Effector memory CD8-positive, alpha-beta T cell (primary cell): ENCODE measurements at places on chromosomes 6 and 20.

DNA sequence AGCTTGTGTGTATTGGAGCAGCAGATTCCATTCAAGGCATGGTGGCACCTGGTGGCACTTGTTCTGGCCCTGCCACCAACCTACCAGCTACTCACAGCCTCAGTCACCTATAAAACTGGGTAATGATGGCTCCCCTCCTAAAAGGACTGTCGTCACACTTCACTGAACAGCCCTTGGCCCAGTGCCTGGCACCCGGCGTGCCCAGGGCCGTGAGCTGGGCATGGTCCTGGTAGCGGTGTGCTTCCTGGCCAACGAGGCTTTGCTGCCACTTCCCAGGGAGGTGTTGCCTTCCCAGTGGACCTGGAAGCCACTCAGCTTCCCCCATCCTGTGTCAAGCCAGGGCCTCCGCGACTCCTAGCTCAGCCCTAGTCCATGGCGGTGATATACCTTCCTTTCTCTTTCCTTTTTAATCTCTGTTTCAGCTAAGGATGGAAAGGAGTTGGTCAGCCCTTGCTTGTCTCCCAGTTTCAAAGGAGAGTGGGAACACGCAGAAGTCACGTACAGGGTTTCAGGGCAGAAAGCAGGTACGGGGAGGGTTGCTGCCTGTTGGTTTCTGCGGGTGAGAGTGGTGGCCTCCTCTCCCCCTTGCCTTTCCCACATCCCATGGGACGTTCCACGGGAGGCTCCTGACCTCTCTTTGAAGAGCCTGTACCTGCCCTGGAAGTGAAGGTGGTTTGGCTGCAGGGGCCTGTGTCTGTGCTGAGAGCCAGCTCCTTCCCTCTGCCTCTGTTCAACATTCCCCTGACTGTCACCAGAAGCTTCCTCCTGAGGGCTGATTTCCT lies 25.5 kb downstream of the ENTPD6 start:
- DNase-seq = no peak

GRCh38 chr6:25482996-25483395 lies 169.0 kb upstream of the SCGN start:
- no peak for DNase-seq

GRCh38 chr6:36980876-36981619 lies 4.9 kb downstream of the MTCH1 start:
- DNase-seq = no peak

DNA sequence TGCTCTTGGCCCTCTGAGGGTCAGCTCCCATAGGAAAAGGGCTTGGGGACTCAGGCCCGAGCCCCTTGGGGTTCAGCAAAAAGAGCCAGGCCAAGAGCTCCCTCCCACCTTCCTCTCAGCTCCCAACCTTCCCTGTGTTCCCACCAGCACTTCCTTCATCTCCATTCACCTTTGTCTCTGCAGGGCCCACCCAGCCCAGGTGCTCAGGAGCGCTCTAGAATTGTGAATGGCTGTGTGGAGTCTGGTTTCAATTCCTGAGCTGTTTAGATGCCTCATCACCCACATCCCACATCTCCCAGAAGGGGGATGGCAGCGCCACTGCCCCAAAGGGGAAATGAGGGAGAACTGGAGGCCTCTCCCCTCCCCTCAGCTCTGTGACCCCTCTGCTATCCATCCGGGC lies 7.7 kb downstream of the GRM4 start:
- no peak for DNase-seq

DNA sequence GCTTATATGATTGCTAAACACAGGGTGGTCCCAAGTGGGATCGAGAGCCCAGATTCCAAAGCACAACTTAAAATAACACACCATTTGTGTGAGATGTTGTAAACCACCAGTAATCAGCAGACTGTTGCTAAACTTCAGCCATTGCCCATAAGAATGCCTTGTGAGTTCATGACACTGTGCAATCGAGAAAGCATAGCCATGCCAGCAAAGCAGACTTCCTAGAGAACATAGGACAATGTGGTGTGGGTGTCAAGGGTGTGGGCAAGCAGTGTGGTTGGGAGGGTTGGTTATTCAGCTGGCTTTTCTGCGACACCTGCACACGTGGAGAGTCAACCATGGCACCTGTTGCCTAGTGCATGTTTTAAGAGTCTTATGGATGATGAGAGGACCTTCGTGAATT lies 16.1 kb upstream of the CALHM6 start:
- peak; percentile 14 for DNase-seq

DNA sequence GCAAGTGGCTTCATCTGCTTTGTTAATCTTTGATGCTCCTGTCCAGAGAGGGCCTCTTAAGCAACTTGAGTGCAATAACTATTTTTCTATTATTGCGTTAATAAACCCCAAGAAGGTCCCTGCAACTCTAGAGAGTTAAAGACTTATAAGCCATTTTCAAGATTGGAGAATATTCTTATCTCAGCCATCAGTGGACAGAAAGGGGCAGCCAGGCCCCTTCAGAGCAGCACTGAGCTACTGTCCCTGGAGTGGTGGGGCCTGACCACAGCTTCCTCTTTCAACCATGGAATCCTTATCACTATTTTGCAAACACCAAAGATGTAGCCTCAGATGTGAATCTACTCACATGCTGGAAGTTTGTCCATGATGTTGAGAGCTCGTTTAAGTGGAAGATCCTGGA lies 2.8 kb upstream of the MAS1L start:
- DNase-seq = no peak

- DNase-seq = no peak
These were observed 71.7 kb downstream of the FOXO3 start for GRCh38 chr6:108632441-108632840.

DNA sequence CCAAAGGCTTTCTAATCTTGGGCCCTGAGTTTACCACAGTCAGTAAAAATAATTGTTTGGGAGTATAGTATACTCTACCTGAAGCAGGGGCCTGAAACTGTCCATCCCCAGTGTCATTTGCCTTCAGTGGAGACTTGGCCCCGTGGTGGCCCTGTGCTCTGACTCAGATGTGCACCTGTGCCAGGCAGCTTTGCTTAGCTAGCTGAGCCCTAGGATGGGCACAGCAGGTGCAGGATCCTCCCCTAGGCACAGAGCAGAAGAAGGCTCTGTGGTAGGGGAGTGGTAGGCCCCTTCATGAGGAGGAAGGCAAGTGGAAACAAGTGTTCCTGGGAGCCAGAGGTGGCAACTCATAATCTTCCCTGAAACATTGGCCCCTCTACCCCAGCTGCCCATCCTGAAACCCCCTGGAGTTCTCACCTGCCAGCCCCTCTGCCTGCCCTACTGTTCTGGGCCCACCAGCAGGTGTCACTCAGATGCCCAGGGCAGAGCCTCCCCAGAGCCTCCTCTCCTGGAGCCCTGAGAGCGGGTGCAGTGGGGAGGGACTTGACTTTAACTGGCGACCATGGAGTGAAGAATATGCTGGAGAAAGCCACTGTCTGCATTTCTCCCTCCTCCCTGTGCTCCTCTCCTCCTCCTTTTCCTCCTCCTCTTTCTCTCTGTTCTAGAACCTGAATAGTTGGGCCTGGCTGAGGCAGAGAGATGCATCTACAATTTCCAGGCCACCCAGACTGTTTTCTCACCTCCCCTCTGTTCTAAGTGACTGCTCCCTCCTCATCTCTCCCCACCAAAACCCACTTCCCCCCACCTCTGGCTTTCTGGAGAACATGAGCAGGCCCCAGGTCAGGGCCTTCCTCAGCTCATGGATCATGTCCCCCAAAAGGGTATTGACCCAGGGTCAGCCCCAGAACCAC lies 2.9 kb downstream of the CPNE5 start:
- DNase-seq = no peak

- no peak for DNase-seq
These were observed 21.0 kb upstream of the NANP start for GRCh38 chr20:25644814-25645213.

DNA sequence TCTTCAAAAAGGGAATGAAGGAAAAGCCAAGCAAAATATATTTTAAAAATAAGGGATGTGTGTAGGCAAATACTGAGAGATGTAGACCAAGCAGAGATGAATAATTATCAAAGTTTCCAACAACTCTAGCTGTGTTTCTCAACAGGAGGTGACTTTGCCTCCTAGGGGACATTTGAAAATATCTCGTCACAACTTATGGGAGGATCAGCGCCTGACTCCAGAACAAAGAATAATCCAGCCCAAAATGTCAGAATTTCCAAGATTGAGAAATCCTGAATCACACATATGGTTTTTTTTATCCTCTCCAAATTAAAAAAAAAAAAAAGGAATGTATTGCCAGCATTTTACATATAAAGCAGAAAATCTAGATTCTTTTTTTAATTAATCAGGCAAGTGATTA lies 241.2 kb upstream of the ZFP64 start:
- no peak for DNase-seq

GRCh38 chr6:9675122-9675521 lies 739.8 kb downstream of the TFAP2A start:
- no peak for DNase-seq

DNA sequence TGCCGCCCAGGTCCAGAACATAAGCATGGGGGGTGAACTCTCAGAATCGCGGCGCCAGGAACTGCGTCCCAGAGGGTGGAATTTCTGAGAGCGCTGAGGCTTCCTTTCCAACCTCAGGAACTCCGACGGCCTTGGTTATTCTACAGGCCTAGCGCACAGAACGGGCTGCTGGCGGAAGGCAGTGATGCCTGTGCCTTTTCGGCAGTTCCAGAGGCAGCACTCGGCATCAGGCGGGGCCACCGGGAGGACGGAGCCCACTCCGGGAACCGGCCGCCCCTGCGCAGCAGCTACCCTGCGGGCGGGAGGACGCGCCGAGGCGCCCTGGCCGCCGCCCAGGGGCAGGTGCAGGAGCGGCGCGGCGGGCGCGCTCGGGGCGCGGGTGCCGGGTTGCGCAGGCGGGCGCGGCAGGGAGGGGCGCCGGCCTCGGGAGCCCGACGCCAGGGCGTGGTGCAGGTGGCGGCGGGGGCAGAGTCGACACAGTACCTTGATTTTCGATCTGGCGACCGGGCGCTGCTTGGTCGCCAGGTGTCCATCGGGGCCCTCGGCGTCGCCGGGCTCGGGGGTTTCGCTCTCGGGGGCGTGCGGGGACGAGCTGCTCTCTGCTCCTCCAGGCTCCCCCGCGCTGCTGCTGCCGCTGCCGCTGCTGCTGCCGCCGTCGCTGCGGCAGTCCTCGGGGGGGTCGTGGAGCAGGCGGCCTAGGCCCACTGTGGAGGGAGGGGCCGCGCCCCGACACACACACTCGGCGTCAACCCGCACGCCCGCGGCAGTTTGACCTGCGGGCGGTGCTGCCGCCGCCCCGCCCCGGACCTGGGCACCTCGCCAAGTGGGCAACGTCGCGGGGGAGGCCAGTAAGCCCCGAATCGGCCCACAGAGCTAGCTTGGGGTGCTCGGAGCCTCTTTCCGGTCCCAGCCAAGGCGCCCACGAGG lies 1.3 kb downstream of the OVOL2 start:
- no peak for DNase-seq

DNA sequence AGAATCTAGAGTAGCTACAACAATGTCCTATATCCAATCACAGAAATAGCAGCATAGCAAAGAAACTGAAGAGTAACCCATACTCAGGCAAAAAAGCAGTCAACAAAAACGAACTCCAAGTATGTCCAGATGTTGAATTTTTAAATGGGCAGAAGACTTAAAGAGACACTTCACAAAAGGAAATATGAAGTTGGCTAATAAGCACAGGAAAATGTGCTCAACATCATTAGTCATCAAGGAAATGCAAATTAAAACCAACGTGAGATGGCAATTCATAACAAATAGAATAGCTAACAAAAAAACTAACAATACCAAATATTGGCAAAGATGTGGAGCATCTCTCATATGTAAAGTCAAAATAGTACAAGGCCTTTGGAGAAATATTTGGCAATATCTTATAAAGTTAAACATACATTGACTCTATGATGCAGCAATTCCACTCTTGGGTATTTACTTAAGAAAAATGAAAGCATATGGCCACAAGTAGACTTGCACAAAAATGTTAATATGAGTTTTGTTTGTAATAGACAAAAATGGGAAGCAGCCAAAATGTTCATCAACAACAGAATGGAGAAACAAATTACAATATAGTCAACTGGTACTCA lies 37.7 kb downstream of the FRK start:
- no peak for DNase-seq

GRCh38 chr6:74991573-74992332 lies 214.1 kb downstream of the COL12A1 start:
- DNase-seq = no peak

GRCh38 chr20:57618091-57618763 lies 2.0 kb downstream of the ZBP1 start:
- DNase-seq = no peak

DNA sequence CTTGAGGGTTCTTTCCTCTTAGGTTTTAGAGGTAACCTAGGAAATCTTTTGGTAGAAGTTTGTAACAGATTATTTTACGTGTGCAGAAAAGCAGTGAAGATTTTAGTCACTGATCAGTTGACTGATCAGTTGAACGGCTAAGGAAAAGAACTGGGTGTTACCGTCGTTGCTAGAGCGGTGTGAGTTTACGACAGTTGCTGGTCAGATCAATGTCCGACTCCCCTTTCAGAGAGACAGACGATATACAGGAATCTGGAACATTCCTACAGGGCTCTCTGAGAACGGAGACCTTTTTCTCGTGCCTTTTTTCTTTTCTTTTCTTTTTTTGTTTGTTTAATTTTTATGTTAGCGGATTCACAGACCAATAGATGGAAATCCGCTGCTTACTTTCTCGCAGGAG lies 132.1 kb upstream of the ZNF184 start:
- no peak for DNase-seq

DNA sequence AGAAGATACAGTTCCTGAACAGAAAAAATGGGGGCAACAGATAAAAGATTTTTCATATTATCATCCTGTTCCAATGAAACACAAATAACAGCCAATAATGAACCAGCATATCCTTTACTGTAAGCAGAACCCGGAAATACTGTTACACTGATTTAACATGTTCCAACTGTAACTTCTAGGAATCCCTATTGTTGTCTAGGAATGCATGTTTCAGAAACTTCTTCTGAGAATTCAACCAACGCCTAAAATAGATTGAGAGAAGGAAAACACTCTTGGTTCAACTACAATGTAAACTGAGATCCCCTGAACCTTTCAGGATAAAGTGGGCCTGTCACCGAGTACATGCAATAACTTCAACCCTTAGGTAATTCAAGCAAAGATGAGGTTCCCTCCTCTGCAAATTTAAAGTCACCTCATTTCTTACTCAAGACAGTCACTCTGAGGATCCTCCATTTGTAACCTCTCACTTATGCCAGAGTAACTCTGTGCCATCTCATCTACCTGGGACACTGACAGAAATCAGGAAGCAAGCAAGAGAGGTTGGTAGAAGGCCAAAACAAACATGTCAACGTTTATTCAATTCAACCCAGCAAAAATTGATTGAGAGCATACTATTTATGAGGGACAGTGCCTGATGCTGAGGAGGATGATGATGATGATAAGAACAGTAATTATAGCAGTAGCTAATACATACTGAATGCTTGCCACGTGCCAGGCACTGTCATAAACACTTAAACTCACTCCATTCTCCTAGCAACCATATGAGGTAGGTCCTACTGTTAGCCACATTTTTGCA lies 14.1 kb downstream of the UBE3D start:
- DNase-seq = no peak
